ENCODE measurements at places on chromosomes 1 and 21.

GRCh38 chr1:246492611-246493245 lies 14.4 kb downstream of the SMYD3 start:
- DNase-seq = peak; percentile 61

DNA sequence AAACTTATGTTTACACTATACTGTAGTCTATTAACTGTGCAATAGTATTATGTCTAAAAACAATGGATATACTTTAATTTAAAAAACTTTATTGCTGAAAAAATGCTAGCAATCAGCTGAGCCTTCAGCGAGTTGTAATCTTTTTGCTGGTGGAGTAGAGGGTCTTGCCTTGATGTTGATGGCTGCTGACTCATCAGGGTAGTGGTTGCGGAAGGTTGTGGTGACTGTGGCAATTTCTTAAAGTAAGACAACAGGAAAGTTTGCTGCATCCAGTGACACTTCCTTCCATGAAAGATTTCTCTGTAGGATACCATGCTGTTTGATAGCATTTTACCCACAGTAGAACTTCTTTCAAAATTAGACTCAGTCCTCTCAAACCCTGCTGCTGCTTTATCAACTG lies 234.7 kb upstream of the CSF3R start:
- DNase-seq = no peak

GRCh38 chr1:203311368-203312301 lies 6.3 kb downstream of the BTG2 start:
- peak; percentile 67 for DNase-seq

DNA sequence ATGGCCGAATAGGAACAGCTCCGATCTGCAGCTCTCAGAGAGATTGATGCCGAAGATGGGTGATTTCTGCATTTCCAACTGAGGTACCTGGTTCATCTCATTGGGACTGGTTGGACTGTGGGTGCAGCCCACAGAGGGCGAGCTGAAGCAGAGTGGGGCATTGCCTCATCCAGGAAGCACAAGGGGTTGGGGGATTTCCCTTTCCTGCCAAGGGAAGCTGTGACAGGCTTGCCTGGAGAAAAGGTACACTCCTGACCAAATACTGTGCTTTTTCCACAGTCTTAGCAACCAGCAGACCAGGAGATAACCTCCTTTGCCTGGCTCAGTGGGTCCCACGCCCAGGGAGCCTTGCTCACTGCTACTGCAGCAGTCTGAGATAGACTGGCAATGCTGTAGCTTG lies 66.9 kb downstream of the HSD3B1 start:
- no peak for DNase-seq

GRCh38 chr1:85576266-85576641 lies 4.3 kb upstream of the CCN1 start:
- DNase-seq = no peak

- no peak for DNase-seq
Measured at GRCh38 chr1:24873148-24873547, 56.9 kb downstream of the RUNX3 start.

- DNase-seq = no peak
Measured at GRCh38 chr1:25526753-25527152, 16.7 kb upstream of the LDLRAP1 start.

DNA sequence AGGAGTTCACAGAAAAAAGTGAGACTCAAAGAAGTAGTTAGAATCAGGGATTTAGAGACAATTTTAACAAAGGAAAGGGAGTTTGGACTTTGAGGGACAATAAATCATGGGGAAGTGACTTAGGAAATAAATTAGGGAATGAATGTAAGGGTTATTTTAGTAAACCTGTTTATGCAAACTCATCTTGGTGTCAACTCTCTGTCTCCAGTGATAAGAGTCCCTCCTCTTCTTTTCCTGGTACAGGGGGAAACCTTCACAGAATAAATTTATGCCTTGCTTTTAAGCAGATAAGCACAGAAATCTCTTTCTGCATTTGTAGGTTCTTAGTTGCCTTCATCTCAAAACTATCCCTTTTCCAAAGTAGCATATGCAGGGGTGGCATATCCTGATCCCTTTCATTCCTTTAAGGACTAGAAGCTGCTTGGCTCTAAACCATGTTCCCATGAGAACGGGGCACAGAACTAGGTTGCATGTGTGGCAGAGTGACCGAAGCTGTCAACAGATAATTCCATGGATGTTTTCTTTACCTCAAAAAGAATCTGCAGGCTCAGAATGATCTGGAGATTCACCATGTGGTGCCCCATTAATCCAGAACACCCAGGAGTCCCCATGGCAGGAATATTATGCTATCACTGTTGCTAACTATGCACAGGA lies 155.4 kb downstream of the ZNF648 start:
- DNase-seq = no peak

DNA sequence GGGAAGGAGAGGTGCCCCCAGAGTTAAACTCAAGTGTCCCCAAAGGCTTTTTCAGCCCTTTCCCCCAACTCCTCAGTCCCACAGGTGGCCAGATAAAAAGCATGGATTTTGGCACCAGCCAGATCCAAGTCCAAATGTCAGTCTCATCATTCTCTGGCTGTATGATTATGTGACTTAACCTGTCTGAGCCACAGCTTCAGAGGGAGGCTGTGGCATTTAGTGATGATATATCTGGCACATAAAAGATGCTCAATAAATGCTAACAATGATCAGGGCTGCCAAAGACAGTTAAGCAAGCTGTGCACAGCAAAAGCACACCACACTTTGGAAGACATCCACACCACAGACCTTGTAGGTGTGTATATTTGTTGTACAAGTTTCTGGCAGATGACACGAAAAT lies 5.6 kb upstream of the PADI3 start:
- DNase-seq = no peak

GRCh38 chr1:203771901-203772301 lies 6.9 kb downstream of the LAX1 start:
- DNase-seq = no peak

- peak; percentile 65 for DNase-seq
Measured at GRCh38 chr1:32623775-32624174, 26.6 kb downstream of the ZBTB8OS start.

GRCh38 chr1:19799230-19800075 lies at the start of gene TMCO4:
Gene TMCO4 (minus strand): TSS chr1:19799916. CDS start chr1:19780758, 19,158 bp downstream.
- DNase-seq = peak; percentile 83

DNA sequence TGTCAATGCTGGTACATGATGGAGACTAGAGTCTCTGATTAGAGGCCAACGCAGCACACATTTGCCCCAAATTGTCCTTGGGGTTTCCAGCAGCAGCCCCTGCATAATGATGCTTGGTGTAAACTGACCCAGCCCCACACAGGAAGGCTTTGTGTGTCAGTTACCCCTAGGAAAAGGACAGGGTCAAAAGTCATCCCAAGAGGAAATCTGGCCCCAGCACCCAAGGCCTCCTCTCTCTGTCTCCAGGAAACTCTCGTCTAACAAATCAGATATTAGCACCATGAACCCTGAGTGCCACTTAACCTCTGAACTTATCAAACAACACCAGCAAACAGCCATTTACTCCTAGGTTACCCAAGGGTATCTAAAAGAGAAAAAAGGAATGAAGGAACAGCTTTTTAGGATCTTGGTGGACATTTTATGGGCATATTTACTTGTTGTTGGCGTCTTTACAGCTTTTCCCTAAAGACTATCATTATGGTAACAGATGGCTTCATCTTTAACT lies 84.5 kb downstream of the PSMG1 start:
- DNase-seq = no peak

DNA sequence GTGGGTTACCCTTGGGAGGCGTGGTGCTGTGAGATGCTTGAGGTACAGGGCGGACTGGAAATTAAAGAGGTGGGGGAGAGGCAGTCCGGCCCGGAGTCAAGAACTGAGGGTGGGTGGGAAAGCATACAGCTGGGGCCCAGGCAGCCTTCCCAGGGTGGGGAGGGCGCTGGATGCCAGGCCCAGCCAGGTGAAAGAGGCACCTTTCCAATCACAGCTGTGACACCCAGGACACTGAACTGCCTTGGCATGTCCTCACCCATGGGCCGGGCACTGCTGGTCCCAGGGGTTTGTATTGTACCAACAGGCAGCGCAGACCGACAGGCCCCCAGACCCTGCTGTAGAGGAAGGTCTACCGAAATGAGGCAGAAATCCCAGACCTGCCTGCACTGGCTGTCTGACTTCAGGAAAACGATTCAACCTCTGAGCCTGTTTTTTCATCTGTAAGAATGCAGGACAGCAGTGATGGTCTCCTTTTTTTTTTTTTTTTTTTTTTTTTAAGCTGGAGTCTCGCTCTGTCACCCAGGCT lies 9.1 kb downstream of the SLC30A2 start:
- DNase-seq = no peak

- DNase-seq = no peak
Measured at GRCh38 chr1:176789571-176790090, 326.7 kb downstream of the PAPPA2 start.

DNA sequence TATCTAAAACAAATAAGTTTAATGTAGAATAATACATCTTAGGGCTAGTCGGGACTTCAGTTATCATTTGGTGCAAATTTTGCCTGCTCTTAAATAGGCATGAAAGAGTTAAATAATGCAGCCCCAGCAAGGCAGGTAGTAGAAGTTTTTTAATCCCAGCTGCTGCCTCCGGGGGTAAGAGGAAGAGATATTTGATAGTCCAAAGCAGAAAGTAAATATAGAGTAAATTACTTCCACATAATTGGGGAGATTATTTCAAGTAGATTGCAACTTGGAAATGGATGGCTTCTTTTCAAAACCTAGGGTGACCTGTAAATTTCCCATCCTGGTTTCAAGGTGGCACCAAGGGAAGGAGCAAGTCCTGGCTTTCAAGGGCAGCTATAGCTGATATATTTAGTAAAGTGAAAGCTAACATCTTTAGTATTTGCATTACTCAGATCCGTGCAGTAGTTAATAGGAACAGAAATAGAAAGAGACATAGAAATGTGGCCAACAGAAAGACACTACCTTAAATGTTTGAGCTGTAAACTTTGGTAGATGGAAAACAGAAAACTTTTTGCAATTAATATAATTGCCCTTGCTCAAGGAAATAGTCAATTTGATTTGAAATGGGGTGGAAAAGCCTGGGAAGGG lies 109.1 kb downstream of the LMO4 start:
- DNase-seq = peak; percentile 15

DNA sequence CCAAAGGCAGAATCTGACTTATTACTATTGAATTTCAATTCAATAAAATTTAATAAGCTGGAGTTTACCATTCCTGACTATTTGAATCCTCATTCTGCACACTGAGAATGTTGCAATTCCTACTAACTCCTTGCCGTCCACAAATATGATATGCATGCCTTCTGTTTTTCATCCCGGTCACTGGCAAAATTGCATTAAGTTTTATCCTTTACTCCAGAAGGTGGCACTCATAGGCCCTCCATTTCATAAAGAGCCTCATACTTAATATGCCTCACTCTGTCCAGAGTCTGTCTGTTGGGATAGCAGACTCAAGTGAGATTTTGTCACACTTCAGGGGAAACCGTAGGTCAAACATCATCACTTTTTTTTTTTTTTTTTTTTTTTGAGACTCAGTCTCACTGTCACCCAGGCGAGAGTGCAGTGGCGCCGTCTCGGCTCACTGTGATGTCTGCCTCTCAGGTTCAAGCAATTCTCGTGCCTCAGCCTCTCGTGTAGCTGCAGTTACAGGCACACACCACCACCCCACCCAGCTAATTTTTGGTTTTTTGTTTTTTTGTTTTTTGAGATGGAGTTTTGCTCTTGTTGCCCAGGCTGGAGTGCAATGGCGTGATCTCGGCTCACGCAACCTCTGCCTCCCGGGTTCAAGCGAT lies 27.3 kb downstream of the F11R start:
- DNase-seq = peak; percentile 29

DNA sequence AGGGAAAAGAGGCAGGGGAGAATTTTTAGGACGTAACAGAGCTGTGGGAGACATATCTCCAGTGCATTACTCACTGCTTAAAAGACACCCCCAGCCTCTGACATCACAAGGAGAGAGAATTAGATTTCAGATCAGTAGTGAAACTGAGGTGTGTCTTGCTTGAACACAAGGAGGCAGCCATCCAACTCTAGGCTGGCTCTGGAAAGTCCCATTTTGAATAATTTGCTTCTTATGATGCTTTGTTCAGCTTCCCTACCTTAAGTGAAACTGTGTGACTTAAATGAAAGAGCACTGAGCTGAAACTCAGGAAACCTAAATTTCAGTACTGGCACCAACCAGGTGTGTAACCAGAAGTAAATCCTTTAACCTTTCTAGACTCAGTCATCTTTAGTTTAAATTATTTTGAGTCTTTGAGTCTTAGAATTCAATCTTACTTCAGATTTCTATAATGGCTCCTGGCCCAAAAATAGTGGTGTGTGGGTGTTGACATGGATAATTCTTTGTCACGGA lies 251.6 kb upstream of the SGIP1 start:
- peak; percentile 97 for DNase-seq

- DNase-seq = no peak
Measured at GRCh38 chr1:9723068-9723805, 71.7 kb downstream of the PIK3CD start.

- DNase-seq = no peak
Measured at GRCh38 chr21:41326414-41327080, 9.9 kb downstream of the FAM3B start.

- DNase-seq = no peak
Measured at GRCh38 chr1:9375912-9376311, 83.2 kb downstream of the SPSB1 start.

GRCh38 chr1:98102345-98103030 lies 181.7 kb upstream of the DPYD start:
- no peak for DNase-seq

DNA sequence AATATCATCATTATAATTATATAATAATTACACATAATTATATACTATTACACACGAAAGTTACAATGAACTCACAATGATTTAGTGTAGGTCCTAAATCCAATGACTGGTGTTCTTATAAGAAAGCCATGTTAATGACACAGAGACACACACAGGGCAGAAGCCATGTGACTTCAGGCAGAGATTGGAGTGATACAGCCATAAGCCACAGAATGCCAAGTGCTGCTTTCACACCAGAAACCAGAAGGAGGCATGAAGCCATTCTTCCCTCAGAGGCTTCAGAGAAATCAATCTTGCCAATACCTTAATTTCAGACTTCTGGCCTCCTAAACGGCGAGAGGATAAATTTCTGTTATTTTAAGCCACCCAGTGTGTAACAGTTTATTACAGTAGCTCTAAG lies 147.4 kb upstream of the KRTAP19-8 start:
- no peak for DNase-seq

- no peak for DNase-seq
Measured at GRCh38 chr1:19613171-19613703, 30.9 kb upstream of the NBL1 start.

- DNase-seq = no peak
Measured at GRCh38 chr1:212254853-212255363, 30.3 kb upstream of the PPP2R5A start.
